Heart left ventricle (tissue), 16 donors: ENCODE measurements at places on chromosomes 11 and 22.

DNA sequence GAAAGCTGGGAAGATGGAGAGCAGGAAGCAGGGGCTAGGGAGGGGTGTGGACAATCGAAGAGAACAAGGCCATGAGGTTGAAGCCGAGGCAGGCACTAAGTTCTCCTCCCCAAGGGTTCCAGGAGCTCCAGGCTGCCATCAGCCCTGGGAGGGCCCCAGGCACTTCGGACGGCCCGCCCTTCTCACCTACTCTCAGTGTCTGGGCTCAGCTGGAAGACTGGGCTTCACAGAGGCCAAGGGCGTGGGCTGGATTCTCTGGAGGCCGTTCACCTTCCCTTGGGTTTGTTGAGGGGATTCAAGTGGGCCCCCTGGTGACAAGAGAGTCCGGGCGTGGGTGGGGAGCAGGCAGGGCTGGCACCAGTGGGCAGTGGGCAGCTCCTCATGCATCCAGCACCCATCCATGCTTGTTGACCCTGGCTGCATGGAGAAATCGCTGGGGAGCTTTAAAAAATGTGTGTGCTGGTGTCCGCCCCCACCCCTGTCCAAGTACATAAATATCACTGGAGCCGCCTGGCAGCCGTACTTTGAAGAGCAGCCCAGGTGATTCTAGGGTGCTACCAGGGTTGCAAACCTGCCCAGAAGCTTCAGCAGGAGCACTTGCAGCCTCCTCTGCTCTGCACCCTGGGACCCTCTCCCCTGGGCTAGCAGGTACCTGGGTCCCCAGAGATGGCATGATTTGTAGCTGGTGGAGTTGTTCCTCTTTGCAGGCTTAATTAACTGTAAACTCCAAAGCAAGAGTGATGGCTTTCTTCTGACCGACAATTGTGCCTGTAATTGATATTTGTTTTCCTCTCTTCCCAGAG is 74.3 kb downstream of the RTL6 start:
- no peak for DNase-seq
- H3K27ac ChIP-seq, result no peak overlapping the region
- no peaks in the 10 kb centered on the region for H3K36me3 ChIP-seq
- no peak overlapping the region for H3K4me3 ChIP-seq
- H3K4me1 ChIP-seq, result no peaks in the 10 kb centered on the region

- no peak overlapping the region for H3K4me3 ChIP-seq
- no peak for DNase-seq
- no peak overlapping the region for H3K27ac ChIP-seq
- H3K36me3 ChIP-seq, result no peaks in the 10 kb centered on the region
Measured at GRCh38 chr11:33696411-33696810, 4.2 kb downstream of the C11orf91 start.

DNA sequence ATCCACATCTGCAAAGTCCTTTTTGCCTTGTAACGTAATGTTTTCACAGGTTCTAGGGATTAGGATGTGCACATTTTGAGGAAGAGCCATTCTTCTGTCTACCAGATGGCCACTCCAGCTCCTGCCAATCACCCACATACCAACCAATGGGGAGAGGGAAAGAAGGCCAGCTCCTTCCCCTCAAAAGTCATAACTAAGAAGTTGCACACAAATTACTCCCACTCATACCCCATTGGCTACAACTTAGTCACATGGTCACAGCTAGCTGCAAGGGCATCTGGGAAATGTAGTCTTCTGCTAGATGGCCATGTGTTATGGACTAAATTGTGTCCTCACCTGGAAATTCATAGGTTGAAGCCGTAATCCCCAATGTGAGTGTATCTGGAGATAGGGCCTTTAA is 15.4 kb upstream of the MYOD1 start:
- no peak for DNase-seq
- H3K4me3 ChIP-seq, result no peak overlapping the region
- H3K36me3 ChIP-seq, result no peaks in the 10 kb centered on the region
- H3K27me3 ChIP-seq, result no peaks in the 10 kb centered on the region
- no peak overlapping the region for H3K27ac ChIP-seq

DNA sequence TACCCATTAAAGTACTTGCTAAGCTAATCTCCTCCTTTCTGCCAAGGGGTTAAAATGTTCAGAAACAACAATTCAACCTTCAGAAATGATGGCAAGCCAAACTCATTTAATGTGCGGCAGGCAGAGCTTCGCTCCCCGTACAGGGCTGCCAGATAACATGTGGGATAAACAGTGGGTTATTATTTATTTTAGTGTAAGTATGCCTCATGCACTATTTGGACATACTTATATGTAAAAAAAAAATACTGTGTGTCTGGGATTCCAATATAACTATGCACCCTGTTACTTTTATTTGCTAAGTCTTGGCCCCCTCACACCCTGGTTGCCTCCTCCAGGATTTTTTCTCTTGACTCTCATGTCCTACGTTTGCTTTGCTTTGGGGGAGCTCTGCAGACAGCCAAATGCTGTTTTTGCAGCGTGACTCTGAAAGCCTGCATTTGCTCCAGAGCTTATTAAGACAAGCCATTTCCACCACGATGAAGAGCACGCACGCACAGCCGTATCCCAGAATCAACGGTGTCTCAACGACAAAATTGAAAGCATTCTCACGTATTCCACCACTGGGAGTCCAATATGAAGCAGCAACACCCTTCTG is 86.5 kb upstream of the SHANK2 start:
- no peak overlapping the region for H3K27ac ChIP-seq
- no peaks in the 10 kb centered on the region for H3K27me3 ChIP-seq
- H3K36me3 ChIP-seq, result no peaks in the 10 kb centered on the region
- no peaks in the 10 kb centered on the region for H3K4me1 ChIP-seq

DNA sequence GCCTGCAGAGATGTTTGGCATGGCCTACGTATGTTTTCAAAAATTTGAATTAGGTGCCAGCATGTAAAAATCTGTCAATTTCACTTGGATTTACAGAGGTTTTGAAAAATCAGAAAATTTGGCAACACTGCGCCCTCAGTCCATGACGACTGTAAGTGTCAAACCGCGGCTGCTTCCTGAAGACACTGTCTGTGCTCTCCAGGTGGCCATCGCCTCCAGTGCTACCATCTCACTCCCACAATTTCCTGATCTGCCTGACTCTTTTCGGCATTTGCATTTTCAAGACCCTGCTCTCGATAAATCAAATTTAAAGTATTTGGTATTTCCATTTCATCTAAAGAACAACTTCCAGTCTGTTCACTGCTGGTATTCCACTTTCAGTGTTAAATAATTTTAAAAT is 34.6 kb downstream of the VSIG10L2 start:
- H3K27me3 ChIP-seq, result no peaks in the 10 kb centered on the region
- H3K27ac ChIP-seq, result no peak overlapping the region
- H3K36me3 ChIP-seq, result no peaks in the 10 kb centered on the region
- H3K4me1 ChIP-seq, result no peaks in the 10 kb centered on the region
- no peak for DNase-seq

GRCh38 chr22:40347300-40347699 is 1.0 kb downstream of the ADSL start:
- H3K27me3 ChIP-seq, result no peaks in the 10 kb centered on the region
- H3K27ac ChIP-seq, result peak overlapping the region; percentile 88
- peaks cover 39% of the 10 kb centered on the region for H3K36me3 ChIP-seq

DNA sequence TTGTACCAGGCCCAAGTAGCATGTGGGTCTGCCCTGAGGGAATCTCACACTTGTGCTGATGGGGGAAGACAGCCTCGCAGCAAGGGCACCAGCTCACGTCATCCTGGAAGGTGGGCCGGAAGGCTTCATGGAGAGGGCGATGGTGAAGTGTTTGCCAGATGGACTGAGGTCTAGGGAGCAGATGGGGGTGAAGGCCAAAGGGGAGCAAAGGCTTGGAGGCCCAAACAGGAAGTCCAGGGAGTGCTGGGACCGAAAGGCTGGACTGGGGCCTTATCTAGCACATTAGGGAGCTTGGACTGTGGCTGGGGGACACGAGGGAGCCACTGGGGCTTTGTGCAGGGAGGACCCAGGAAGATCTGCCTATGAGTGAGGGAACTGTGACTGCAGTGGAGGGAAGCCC is 1.2 kb upstream of the TNFRSF13C start:
- H3K36me3 ChIP-seq, result no peaks in the 10 kb centered on the region
- no peaks in the 10 kb centered on the region for H3K27me3 ChIP-seq
- no peak for DNase-seq
